ENCODE measurements at places on chromosomes 3 and 15. TPM values are rescaled to one million over a fixed set of nuclear protein-coding genes. Genes with fewer than 3 reads are reported as not detected.

The STRIT1 gene
- total RNA-seq = not detected

The ADIPOQ gene
- total RNA-seq = 137 TPM

The TMEM39A gene
- total RNA-seq = 30.2 TPM

The DAZL gene
- not detected for total RNA-seq

The SKOR1 gene
- 1.8 TPM for total RNA-seq

DNA sequence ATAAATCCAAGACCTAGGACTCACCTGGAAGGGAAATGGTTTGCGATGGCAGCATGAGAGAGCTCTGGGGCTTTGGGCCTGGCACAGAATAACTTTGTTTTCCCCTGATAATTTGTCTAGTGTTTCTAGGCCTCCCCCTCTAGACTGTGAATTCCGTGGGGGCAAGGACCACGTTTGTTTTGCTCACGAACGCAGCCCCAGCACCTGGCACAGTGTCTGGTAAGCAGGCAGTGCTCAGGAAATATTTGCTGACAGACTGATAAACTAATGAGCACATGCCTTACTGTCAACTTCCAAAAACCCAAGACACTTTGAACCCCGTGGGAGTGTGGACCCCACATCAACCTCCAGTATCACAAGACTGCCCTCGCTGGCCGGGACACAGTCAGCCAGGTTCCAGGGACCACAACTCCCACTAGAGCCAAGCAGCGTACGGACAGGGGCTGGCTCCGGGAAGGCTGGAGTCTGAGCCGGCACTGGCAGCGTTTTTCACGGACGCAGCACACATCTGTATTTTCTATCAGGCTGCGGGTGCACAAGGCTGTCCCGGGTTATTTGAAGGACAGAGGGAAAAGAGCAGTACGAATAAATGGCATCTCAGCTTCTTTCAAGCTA lies 146.5 kb downstream of the XXYLT1 start:
- no peak for DNase-seq

GRCh38 chr3:22175947-22176346 lies 424.9 kb upstream of the ZNF385D start:
- no peak for DNase-seq

Data from breast epithelium (tissue), 4 donors.